ENCODE measurements at places on chromosomes 6 and 20.

GRCh38 chr6:16898640-16899396, 137.6 kb upstream of the ATXN1 start:
- no peak for DNase-seq

DNA sequence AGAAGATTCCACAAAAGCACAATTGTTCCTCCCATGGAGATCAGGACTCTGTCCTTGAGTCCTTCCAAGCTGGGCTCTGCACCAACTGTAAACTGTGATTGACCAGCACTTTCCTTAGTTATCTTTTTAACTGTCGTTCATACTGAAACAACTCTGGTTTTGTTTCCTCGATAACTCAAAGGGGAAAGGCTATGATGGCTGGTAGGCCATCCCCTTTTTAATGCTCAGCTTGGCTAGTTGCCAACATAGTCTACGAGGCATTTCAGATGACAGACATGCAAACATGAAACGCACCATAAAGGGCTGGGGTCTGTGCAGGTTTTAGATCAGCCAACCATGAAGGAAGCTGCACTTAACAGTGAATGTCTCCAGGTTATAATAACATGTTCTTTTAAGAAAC, 497.1 kb upstream of the ARID1B start:
- DNase-seq = no peak

GRCh38 chr20:45969712-45970634, 2.0 kb downstream of the ZNF335 start:
- no peak for DNase-seq

- DNase-seq = peak; percentile 8
Observed at GRCh38 chr6:110878751-110879522, 4.4 kb downstream of the AMD1 start.

DNA sequence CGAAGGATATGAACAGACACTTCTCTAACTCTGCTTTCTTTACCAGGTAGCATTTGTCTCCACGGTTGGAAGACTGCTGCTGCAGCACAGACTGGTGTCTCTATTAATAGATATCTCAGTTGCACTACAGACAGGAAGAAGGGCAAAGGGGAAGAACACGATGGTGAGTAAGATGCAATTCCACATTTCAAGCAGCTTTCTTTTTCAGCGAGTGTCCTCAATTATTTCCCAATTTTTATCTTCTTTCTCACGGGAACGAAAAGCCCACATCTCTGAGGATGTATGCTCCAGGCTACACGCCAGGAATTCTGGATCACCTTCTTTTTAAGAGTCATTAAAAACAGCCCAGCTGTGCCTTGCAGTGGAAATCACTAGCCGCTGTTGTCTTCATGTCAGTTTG, 311.6 kb upstream of the ECI2 start:
- no peak for DNase-seq

- no peak for DNase-seq
Observed at GRCh38 chr6:29617782-29618554, 15.0 kb downstream of the GABBR1 start.

- DNase-seq = peak; percentile 43
Observed at GRCh38 chr6:44126320-44127149, 717 bp downstream of the MRPL14 start.

DNA sequence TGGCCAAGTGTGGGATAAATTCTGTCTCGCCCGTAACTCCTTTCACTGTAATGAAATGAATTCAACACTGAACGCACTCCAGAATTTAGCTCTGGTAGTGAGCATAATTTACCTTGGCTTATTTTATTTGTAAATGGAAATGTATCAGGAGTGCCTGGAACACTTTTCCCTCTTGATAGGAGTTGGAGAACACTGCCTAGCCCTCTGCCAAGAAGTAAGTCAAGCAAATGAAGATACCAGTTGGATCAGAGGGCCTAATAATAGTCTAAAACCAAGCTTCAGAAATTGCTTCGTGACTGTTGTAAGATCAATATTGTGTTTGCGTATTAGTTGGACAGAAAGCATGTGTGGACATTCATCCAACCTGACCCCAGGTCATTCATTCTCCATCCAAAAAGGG, 64.6 kb upstream of the TPD52L1 start:
- DNase-seq = no peak

DNA sequence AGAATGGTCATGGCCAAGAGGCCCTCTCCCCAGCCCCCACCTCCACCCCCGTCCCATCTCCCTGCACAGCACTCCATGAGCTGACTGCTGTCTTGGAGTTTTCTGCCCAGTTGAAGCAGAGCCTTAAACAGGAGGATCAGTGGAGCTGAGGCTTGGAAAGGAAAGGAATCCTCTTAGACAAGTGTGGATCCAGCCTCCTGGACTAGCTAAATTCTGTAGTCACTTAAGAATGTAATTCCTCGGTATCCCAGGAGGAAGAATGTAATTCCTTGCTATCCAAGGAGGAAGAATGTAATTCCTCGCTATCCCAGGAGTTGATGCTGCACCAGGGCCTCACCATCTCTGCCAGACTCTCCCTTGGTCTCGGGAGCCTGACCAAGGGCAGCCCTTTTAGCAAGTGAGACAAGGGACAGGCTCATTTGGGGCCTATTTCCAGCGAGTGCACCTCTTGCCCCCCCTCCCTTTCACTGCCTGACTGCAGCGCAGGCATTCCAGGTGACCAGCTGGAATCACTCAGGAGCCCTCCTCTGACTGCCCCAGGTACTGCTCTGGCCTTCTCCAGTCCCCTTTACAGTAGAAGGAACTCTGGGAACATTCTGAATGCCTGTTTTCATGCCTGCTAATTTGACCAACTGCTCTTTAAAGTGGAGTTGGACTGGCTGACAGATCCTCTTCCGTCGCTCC, 76.2 kb downstream of the TCP11 start:
- no peak for DNase-seq

- no peak for DNase-seq
Observed at GRCh38 chr20:16711661-16712258, 18.1 kb upstream of the SNRPB2 start.

DNA sequence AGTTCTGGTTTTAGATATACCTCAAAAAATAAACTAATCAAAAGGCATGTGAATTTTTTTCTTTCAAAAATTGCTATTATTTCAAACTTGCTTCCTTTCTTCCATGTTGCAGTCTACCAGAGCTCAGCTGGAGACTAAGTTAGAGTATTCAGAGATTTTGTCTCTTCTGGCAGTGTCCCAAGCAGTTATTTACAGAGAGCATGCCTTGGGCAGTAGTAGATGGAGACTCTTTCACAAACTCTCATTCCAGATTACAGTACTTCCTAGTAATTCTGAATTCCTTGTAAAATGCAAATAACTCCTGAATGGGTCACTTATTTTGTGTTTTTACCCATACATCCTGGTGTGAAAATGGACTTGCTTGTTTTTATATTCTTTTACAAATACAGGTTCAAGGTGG, 703.4 kb downstream of the EPHA7 start:
- DNase-seq = no peak

GRCh38 chr20:39048000-39048696, 86.0 kb downstream of the DHX35 start:
- DNase-seq = peak; percentile 32

DNA sequence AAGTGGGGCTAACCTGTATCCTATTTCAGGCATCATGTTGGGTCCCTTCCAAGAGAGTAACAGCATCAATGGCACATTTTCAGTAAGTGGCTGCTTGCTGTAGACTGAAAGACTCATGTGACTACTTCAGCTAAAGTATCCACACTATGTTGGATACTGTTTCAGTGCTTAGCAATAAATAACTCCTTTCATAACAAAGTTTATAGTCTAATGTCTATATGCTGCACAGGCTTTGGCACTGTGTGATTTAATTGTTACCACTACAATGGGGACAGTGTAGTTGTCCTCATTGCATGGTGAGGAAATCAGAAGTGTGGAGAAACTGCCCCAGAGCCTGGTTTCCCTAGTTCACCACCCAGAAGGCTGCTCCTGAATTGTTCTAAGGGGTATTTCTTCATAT, 318.0 kb upstream of the PTCHD4 start:
- DNase-seq = no peak

DNA sequence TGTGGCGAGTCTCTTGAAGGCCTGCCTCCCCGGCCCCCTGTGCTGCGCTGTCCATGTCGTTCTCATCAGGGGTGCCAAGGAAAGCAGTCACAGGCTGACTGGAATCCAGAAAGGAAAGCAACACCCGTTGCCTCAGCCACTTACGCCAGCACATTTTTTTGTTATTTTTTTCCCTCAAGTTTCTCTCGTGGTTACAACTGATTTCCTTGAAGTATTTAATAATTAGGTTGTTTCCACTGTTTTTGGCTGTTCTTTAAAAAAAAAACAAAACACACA, 17.9 kb upstream of the SLC22A1 start:
- no peak for DNase-seq

GRCh38 chr6:99119109-99120031, 171.6 kb upstream of the FBXL4 start:
- DNase-seq = no peak

DNA sequence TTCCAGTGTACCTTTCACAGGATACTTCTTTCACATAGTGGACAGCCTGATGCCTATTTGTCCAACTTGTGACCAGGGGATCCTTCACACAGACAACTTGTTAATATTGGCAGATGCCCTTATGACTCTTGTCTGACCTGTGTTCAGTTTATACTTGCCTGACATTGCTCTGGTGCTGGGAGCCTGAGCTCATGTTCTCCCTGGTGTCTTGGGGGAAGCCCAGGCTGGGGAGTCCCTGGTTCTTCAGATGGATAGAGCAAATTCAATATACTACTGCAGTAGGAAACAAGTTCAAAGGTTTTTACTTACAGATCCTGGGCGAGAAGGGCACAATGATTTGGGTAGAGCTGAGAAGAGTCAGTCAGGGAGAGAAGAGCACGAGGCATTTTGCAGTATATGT, 76.1 kb downstream of the NKAIN2 start:
- no peak for DNase-seq

- no peak for DNase-seq
Observed at GRCh38 chr6:142374965-142375733, 73.3 kb downstream of the ADGRG6 start.

DNA sequence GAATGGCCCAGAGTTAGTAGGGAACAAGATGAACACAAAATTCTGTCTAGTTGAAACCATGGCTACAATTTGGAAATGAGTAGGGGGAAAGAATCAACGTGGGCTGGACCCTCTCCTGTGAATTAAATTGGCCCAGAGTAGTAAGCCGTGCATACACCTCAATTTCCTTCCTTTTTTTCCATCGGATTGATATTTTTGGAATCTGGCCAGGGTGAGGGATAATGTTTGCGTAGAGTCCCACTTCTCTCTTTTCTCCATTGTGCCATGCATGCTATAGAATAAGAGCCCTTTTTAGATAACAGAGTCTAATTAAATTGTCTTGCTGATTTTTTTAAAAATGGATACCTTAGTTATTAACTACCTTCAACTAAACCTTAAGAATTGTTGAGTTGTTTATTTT, 35.2 kb downstream of the XRN2 start:
- DNase-seq = no peak

DNA sequence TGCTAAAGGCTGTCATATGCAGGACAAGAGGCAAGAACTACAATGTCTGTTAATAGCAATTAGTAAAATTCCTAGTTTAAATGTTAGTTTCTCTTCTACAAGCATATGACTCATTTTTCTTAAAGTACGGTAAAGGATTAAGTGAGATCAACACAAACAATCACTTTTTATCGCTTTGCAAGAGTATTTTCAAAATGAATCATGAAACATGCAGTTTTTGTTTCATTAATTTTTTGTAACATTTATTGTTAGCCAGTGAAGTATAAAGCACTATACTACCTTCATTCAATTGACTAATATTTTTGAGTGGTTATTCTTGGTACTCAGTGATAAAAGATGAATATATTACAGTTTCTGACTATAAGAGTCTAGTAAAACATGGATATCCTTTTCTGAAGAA, 138.6 kb downstream of the AHI1 start:
- no peak for DNase-seq

GRCh38 chr6:7441048-7441775, 51.6 kb downstream of the RIOK1 start:
- DNase-seq = no peak

DNA sequence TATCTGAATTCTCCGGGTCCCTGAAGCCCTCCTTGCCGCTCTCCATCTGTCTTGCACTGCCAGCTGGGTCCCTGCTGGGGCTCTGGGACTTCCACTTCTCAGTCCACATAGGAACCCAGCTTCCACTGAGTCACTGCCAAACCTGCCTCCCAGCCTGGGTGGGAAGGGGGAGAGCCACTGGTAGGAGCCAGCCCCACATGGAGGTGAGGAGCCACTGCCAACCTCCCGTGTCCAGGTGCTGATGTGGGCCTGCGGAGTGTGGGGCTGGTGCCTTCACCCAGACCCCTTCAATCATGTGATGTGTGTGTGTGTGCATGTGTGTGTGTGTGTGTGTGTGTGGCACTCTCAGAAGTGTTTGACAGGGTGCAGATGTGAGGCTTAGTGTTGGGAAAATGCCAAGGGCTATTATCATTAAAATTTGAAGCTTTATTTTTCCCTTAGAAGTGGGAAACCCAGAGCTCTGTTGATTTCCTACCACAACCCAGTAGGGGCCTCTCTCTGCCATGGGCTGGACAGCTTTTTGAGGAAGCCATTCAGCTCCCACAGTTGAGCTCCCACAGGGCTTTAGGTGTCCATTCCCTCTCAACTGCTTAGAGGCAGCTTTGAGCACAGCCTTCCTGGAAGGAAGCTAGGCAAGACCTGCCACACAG, 9.3 kb upstream of the SGK2 start:
- DNase-seq = no peak

DNA sequence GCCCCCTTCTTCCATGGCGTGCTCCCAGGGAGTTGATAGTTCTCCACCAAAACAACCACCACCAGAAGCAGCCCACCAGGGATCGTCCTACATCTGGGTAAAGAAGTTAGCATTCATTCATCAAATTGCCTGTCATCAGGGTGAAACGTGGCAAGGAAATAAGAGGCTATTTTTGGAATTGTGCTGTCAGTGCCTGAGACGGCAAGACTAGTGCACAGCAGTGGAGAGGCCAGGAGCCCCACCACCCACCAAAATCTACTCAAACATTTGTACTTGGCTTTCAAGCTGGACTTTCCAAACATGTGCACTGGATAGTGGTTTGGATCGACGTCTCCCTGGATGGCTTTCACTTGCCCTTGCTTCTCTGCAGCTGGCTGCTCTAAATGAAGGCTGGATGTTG, 44.8 kb downstream of the TXNDC5 start:
- no peak for DNase-seq

GRCh38 chr6:53737746-53738145, 57.1 kb upstream of the LRRC1 start:
- DNase-seq = no peak
